ENCODE measurements at places on chromosomes 7 and 10.
A peak's percentile ranks its signal among the peaks of the same experiment; 100 is the strongest.

DNA sequence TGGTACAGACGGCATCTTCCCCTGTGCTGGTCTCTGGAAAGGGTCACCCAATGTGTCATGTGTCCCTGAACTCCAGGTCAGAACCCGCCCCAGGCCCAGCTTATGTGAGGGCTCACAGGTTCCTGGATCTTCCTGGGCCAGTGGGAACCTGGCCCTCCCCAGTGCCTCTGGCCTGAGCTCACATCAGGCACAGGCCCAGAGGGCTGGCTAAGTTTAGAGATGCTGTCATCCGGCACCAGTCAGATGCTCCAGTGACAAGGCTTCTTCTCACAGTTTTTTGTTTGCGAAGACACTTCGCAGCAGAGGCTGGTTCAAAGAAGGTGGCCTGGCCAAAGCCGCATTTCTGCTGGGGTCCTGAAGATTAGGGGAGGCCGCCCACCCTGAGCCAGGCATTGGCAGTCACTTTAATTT lies 11.8 kb downstream of the CAMK2B start:
- no peak for DNase-seq

- DNase-seq = no peak
Observed at GRCh38 chr7:72394016-72394415, 18.1 kb downstream of the CALN1 start.

DNA sequence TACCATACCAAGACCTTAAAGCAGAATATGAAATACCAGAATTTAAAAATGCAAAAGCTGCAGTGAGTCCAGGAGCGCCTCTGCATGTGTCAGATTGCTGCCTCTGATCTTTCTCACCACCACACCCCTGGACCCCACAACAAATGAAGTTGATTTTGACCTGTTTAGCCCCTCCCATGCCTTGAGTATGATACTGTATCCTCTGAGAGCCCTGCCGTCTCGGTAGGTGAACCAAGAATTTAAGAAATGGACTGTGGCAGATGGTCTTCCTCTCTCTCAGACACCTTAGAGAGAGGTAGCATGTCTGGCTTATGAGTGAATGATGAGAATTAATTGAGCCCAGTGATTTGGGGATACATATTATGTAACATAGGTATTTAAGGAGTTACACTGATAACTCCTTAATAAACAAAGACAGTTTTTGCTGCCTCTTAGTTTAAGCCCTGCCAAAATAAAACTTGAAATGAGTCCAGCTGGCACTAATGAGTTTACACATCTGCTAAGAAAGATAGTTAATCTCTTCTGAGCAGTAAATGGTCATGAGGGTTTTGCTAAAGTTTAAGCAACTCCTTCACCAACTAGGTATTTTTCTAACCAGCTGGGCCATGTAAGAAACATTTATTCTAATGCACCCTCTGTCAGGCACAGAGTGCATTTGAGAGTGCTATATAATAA lies 4.5 kb upstream of the TFPI2 start:
- DNase-seq = no peak

- DNase-seq = no peak
Observed at GRCh38 chr7:235576-236395, 43.4 kb downstream of the FAM20C start.

GRCh38 chr10:32939296-32940111 lies 18.5 kb downstream of the ITGB1 start:
- DNase-seq = no peak

DNA sequence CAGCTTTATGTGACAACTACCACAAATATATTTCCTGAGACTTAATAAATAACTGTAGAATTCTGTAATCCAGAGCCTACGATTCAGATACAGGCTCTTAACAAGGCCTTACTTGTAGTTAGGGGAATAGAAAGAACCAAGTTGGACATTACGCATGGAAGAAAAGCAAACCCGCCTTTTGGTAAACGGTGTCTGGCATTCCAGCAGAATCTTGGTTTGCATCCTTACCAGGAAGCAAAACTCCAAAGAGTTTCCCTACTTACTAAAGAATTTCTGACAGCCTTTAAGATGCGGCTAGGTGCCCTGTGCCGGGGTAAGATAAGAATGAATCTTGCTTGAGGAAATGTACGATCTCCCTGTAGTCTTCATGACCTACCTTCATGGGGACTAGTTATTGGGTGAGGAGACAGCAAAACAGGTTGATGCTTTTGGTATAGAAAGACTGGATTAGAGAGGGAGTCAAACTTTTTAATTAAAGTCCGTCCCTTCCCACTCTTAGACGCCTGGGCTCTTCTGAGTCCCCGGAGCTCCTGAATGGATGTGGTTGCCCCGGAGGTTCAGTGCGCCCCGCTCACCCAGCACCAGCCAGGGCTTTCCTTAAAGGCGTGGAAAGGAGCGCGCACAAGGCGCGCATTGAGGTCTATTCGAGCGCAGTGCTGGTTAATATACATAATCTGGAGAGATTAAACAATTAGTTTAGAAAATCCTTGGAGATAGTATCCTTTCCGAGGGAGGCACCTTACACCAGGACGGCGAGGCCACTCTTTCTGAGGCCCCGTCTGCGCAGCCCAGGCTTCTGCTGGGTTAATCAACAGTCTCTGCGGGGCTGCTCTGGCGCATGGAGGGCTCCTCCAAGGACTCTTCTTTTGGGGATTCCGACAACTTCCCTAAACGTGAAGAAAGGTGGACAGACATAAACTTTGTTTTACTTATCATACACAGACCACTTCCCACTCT lies 11.5 kb downstream of the PTF1A start:
- DNase-seq = no peak

DNA sequence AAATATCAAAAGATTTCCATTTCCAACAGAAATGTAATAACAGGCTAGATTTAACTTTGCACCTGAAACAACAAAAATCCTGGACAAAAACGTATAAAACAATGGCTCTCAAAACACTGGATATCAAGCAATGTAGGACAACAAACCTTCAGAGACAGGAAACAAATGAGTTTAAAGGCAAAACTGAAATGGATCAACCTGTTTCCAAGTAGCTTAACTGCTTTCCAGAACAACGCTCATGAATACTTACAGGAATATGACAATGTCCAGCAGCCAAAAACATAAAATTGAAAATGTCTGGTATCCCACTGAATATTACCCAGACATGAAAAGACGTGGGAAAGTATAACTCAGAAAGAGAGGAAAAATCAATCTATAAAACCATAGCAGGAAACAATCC lies 62.8 kb downstream of the CUBN start:
- no peak for DNase-seq

DNA sequence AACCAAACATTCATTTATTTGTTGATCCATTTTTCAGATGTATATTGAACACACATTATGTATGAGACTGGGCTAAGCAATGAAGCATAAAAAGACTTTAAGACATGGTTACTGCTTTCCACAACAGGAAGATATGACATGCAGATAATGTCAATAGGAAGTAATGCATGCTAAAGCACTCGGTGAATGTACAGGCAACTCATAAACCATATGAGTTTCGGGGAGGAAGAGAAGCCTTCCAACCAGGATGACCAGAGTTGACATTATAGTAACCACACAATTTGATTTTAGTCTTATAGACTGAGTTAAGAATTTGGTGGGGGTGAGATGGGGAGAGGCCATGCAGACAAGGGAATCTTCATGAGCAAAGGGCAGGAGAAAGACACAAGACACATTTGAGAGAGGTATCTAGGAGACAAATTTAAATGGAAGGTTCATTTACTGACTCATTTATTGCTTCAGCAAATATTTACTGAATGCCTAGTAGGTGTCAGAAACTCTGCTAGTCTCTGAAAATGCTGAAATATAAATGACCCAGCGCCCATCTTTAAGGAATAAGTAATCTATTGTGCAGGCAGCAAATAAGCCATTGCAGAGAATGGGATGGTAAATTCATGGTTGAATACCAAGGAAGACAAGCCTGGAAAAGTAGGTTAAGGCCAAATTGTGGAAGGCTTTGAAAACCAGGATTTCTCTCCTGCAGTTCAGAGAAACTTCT lies 19.0 kb upstream of the SLK start:
- DNase-seq = no peak

- DNase-seq = peak; percentile 51
Observed at GRCh38 chr7:27943241-27943640, 203.3 kb downstream of the TAX1BP1 start.

- DNase-seq = no peak
Observed at GRCh38 chr10:88091490-88092061, 228.2 kb downstream of the PTEN start.

GRCh38 chr10:126659750-126660149 lies 10.7 kb downstream of the C10orf90 start:
- DNase-seq = no peak

GRCh38 chr10:28432210-28432676 lies 100.7 kb upstream of the WAC start:
- DNase-seq = peak; percentile 79

DNA sequence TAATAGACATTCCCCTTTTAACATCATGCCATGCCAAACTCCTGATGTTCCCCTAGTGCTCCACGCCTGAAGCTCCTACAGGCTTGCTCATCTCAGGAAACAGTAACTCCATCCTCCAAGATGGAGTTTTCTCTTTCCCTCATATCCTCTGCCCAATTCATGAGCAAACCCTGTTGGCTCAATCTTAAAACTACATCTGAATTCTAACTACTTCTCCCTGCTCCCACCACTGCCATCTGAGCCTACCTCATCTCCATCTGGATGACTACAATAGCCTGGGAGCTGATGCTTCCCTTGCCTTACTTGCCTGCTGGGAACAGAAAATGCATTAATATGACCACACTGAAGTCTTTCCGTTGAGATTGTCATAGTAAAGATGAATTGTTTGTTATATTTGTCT lies 271.7 kb upstream of the MKLN1 start:
- no peak for DNase-seq

DNA sequence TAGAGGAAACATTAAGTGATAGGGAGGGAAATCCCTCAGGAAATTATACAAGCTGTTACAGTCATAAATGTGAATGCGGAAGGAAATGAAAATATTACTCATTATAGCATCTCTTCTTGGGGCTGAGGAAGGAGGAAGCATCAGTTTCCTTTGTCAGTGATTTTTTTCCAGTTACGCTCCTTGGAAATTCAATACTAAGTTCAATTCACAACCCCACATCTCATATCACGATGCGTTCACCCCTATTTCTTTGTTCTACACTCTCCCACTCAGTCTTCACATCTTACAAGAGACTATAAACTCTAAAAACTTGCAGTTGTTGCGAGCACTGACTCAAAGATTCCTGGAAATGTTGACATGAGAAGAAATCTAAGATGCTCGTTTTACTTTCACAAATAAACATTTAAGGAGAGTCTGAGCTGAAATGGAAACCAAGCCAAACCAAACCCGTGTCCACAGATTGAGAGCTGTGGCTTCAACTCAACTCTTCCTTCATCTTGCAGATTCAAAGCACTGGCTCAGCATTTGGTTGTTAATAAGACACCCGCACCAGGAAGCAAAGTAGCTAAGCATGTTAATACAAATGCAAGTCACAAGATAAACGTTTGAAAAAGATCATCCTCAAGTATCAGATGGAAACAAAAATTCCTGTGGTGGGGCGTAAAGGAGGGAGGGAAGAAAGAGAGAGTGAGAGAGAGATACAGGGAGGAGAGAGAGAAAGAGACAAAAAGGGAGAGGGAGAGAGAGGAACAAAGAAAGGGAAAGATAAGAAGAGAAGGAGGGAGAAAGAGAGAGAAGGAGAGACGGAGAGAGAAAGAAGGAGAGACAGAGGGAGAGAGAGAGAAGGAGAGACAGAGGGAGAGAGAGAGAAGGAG lies 150.0 kb upstream of the RSU1 start:
- DNase-seq = peak; percentile 66

DNA sequence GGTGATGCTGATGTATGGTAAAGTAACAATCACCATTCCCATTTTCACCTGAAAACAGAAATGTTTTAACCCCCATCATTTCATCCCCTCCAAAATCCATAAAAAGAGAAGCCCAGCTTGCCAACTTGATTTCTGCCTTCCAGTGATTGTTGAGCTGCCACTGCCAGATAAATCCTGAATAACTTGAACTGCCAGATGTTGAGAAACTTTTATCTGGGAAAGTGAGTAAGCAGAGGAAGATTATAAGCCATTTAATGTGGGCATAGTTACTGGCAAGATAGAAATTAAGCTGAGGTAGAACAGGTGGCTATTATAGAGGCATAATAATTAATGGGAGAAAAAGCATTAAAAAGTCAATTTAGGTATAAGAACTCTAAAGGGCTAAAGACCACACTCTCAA lies 534.1 kb downstream of the ANKRD7 start:
- DNase-seq = no peak

GRCh38 chr10:114426476-114426875 lies 22.2 kb upstream of the AFAP1L2 start:
- DNase-seq = no peak

DNA sequence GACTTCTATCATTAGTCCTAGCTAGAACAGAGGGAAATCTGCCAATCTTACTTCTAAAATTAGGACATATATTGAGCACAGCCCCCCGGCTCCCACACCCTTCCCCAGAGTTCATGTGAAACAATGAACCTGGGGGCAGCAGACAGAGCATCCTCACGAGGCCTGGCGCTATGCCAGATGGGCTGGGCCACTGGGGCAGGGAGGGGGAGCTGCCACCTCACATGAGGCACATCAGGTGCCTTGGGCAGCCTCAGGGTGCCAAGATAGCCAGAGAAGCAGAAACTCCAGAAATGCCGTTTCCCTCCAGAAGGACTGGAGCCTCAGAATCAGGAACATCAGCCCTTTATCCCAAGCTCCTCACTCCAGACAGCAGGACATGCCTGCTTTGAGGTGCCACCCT lies 92.8 kb upstream of the LANCL2 start:
- no peak for DNase-seq

GRCh38 chr7:123397746-123398338 lies 136.6 kb downstream of the IQUB start:
- DNase-seq = no peak

DNA sequence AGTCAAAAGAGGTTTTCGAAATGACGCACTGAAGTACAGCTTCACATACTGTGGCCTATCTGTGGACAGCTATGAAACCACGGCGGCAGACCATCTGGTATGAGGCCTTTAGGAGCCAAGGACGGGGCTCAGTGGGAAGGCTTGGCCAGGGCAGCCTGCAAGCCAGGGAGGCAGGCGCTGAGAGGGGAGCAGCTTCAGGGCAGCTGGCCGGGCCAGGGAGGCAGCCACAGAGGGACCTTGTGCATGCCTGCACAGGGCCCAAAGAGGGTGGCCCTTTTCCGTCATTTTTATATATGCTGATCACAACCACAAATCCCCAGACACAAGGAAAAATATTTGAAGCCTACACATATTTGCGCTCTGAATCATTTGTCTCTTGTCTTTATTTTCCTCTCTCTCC lies 13.5 kb downstream of the CALD1 start:
- DNase-seq = peak; percentile 97

All from fibroblast of skin of scalp (primary cell).